ENCODE measurements at places on chromosomes 7 and 10. TPM values are rescaled to one million over a fixed set of nuclear protein-coding genes. Genes with fewer than 3 reads are reported as not detected.
A peak's percentile ranks its signal among the peaks of the same experiment; 100 is the strongest.

DNA sequence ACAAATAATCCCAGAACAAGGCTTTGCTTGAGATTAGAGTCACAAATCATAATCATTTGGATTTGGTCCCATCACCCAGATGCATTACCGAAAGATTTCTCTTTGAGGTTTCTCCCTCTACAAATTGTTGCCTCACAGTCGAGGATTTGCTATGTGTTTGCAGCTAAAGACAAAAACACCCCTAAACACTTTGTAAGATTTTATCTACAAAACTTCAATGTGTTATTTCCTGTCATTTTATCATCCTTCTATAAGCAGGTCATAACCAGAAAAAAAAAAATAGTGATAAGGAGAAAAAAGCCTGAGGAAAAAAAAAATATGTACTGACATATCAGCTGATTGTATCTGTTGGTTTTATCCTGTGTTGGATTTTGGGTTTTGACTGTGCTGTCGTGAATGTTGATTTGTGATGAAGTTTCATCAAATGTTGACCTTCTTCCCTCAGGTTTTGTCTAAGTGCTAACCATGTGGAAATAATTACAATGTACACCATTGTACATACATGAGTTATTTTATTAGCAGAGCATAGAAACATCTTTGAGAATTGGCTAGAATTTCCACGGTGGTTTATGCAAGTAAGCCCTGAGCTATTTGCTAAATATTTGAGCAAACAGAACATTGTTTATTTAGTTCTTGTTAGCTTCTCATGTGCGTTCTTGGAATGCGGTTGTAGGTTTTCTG lies 274.4 kb downstream of the NEBL start:
- no peak overlapping the region for H3K27ac ChIP-seq
- no peaks in the 10 kb centered on the region for H3K36me3 ChIP-seq
- DNase-seq: no peak
- H3K27me3 ChIP-seq: no peaks in the 10 kb centered on the region
- peaks cover 3% of the 10 kb centered on the region for H3K4me1 ChIP-seq
- no peak overlapping the region for H3K4me3 ChIP-seq

- DNase-seq: peak; percentile 20
- H3K27ac ChIP-seq: peak overlapping the region; percentile 83
- peaks cover 19% of the 10 kb centered on the region for H3K27me3 ChIP-seq
- H3K4me1 ChIP-seq: peaks cover 18% of the 10 kb centered on the region
- H3K36me3 ChIP-seq: no peaks in the 10 kb centered on the region
- peak overlapping the region; percentile 96 for H3K4me3 ChIP-seq
Observed at GRCh38 chr7:40133561-40134427, 628 bp downstream of the MPLKIP start.

DNA sequence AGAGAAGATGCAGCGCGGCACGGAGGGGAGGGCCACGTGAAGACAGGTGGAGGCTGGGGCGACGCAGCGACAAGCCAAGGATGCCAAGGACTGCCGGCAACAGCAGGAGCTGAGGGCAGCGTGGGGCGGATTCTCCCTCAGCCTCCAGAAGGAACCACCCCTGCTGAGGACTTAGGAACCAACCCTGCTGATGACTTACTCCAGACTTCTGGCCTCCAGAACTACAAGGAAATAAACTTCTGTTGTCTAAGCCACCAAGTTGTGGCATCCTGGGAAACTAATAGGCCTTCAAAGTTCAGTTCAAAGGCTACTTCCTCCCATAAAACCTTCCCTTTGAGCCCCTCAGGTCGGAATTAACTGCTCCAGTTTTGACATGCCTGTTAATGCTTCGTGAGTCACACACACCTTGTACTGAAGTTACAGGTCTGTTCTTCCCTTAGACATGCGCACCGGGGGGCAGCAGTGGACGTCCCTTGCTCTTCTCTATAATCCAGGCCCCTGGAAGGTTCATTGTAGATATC lies 88.4 kb upstream of the RHEB start:
- H3K4me1 ChIP-seq: no peaks in the 10 kb centered on the region
- H3K4me3 ChIP-seq: no peak overlapping the region
- DNase-seq: no peak

DNA sequence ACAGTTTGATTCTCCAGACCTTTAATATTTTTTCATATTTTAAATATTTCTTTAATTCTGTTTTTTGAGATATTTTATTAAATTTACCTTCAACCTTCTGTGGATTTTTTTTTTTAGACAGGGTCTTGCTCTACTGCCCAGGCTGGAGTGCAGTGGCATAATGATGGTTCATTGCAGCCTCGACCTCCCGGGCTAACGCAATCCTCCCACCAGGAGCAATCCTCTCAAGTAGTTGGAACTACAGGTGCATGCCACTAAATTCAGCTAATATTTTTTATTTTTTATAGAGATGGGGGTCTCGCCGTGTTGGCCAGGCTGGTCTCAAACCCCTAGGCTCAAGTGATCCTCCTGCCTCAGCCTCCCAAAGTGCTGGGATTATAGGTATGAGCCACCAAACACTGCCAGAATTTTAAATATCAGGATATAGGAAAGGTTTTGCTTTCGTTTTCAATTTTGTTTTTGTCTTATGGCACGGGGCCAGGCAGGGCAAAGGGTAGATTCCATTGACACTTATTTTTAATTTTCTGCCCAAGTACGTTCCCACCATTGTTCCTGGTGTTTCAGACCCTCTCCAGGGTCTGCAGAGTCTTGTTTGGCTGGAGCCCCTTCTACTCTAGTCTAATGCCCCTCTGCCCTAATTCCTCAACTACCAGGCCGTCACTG lies 1.2 kb downstream of the TACC2 start:
- DNase-seq: no peak
- H3K36me3 ChIP-seq: no peaks in the 10 kb centered on the region
- H3K27ac ChIP-seq: no peak overlapping the region
- H3K4me1 ChIP-seq: no peaks in the 10 kb centered on the region

- no peaks in the 10 kb centered on the region for H3K27me3 ChIP-seq
- no peak for DNase-seq
- H3K36me3 ChIP-seq: no peaks in the 10 kb centered on the region
- peak overlapping the region; percentile 74 for H3K4me3 ChIP-seq
- peaks cover 44% of the 10 kb centered on the region for H3K4me1 ChIP-seq
Observed at GRCh38 chr7:2559283-2559950, 638 bp downstream of the IQCE start.

GRCh38 chr10:68526634-68527307 lies 552 bp downstream of the SLC25A16 start:
- H3K4me1 ChIP-seq: peaks cover 14% of the 10 kb centered on the region
- DNase-seq: no peak
- peak overlapping the region; percentile 92 for H3K4me3 ChIP-seq
- peak overlapping the region; percentile 95 for H3K27ac ChIP-seq
- H3K36me3 ChIP-seq: peaks cover 8% of the 10 kb centered on the region

DNA sequence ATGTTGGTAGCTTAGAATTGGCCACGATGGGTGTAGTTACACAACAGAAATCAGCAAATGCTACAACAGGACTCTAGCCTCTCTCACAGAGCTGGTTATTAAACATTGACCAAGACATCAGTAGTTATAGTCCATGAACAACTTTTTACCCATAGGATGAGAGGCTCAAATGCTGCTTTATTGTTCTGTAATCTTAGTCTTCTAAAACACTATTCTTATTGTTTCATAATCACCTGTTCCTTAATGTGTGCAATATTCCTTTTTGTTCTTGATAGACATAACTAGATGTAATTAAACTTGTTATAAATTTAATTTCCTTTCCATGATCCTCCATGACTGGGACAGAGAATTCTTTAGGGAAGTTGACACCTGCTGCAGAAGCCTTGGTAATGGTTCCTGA lies 356.9 kb downstream of the EXOC4 start:
- no peaks in the 10 kb centered on the region for H3K27me3 ChIP-seq
- no peak overlapping the region for H3K27ac ChIP-seq
- DNase-seq: no peak
- H3K4me3 ChIP-seq: no peak overlapping the region

DNA sequence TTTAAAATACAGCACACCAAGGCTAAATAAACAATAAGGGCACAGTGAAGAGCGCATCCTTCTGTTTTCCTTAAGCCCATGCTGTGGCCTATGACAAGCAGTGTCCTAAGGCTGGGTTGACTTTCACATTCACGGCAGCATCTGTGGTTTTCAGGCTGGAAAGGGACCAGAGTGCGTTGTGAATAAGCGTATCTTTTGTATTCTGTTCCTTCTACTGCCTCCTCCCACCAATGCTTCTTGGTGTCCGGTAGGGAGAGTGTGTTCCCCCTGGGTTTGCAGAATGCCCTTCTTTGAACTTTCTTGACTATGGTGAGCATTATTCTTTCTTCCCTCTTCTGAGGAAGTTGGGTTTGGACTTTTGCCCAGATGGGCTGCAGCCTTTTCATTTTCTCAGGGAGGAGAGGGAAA lies 73.6 kb downstream of the ABCA13 start:
- peaks cover 33% of the 10 kb centered on the region for H3K4me1 ChIP-seq
- peak; percentile 9 for DNase-seq
- H3K4me3 ChIP-seq: no peak overlapping the region
- H3K36me3 ChIP-seq: no peaks in the 10 kb centered on the region
- H3K27ac ChIP-seq: no peak overlapping the region
- H3K27me3 ChIP-seq: no peaks in the 10 kb centered on the region

GRCh38 chr7:77450054-77450453 lies 33.9 kb upstream of the GSAP start:
- no peaks in the 10 kb centered on the region for H3K27me3 ChIP-seq
- no peak overlapping the region for H3K4me3 ChIP-seq
- DNase-seq: no peak
- H3K36me3 ChIP-seq: no peaks in the 10 kb centered on the region

DNA sequence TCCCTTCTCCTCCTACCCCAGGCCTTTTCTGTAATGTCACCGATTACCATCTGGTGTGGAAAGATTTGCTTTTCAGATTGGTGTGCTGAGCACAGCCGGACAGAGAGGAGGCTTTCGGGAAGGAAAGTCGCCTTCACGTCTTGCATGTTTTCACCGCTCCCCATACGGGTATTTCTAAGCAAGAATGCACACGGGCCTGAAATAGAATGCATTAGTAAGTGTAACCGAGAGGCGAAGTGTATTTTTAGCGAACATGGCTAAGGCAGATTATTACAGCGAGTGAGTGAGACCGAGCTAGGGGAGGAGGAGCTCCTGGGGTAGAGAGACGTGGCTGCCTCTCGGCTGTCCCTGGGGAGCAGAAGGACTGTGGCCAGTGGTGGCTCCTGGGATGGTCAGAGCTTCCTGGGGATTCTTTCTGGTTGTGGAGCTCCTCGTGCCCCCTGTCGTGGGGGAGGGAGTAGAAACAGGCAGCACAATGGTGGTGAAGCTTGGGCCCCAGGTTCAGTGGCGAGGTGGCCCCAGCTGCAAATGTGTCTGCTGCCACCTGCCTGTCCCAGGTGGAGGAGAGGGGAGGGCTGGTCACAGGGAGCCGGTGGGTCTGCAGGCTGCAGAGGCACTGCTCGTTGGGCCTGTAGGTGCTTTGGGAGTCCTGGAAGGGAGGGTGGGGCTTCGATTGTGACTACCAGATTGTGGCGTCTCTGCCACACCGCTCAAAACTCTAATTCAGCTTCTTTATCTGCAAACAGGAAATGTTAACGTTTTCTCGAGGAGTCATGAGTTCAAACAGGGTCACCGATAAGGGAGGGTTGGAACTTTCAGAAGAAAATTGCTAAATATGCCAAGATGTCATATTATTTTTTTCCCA lies 135.8 kb downstream of the CAMK1D start:
- H3K4me1 ChIP-seq: peaks cover 11% of the 10 kb centered on the region
- no peak for DNase-seq
- no peak overlapping the region for H3K27ac ChIP-seq
- no peaks in the 10 kb centered on the region for H3K36me3 ChIP-seq

- no peaks in the 10 kb centered on the region for H3K4me1 ChIP-seq
- H3K4me3 ChIP-seq: no peak overlapping the region
- no peaks in the 10 kb centered on the region for H3K27me3 ChIP-seq
- no peaks in the 10 kb centered on the region for H3K36me3 ChIP-seq
- H3K27ac ChIP-seq: no peak overlapping the region
Observed at GRCh38 chr7:127983804-127984332, 47.4 kb downstream of the LRRC4 start.

GRCh38 chr7:104272767-104273384 lies 55.5 kb upstream of the LHFPL3 start:
- H3K36me3 ChIP-seq: no peaks in the 10 kb centered on the region
- H3K4me1 ChIP-seq: no peaks in the 10 kb centered on the region
- no peak overlapping the region for H3K27ac ChIP-seq
- no peaks in the 10 kb centered on the region for H3K27me3 ChIP-seq

DNA sequence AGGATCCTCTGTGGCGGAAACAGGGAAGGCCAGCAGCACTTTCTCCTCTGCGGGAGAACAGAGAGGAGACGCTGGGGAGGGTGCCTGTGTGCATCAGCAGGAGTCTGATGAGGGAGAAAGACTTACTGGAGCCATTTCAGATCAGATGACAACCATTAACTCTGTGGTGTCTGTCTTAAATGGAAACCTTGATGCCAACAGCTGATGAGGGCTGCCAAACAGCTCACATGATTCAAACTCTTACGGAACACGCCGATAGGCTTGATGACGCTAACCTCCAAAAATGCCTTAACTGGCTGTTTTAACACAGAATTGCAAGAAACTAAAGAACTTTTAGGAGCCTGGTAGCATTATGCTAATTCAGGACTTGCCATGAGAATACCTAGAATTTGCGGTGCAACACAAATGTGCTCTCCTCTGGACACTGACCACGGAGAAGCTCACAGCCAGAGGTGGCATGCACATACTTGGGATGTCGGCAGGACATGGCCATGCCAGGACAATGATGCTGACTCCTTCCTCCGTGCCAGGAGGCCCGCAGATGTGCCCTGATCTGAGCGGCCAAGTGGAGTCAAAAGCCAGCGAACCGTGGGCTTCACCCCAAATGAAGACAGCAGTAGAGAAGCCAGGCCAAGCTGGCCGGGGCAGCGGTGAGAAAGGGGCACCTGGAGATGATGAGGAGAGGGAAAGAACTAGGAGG lies 154.9 kb downstream of the ZMYND11 start:
- H3K27me3 ChIP-seq: no peaks in the 10 kb centered on the region
- no peak overlapping the region for H3K27ac ChIP-seq
- no peaks in the 10 kb centered on the region for H3K36me3 ChIP-seq
- no peak overlapping the region for H3K4me3 ChIP-seq
- no peaks in the 10 kb centered on the region for H3K4me1 ChIP-seq

DNA sequence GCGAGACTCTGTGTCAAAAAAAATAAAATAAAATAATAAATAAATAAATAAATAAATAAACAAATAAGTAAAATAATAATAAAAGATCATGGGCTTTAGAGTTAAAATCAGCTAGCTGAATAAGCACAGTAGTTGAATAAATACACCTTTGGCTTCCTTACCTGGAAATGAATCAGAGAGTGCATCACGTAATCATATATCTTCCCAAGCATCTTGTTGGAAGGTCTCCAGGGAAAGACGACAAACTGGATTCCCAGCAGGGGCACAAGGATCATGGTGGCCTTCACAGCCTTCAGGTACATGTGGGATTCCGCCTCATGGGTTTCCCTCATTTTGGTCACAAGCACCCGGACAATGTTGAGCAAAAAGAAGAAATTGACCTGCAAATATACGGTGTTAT lies 138.7 kb downstream of the CALCR start:
- H3K27me3 ChIP-seq: no peaks in the 10 kb centered on the region
- H3K27ac ChIP-seq: no peak overlapping the region
- H3K36me3 ChIP-seq: no peaks in the 10 kb centered on the region
- no peaks in the 10 kb centered on the region for H3K4me1 ChIP-seq
- no peak for DNase-seq
- no peak overlapping the region for H3K4me3 ChIP-seq

The ACHE gene
- polyA plus RNA-seq: not detected

The ZPBP gene
- not detected for polyA plus RNA-seq

The DIP2C gene
- polyA plus RNA-seq: not detected

The NEUROD6 gene
- not detected for polyA plus RNA-seq

The NPSR1 gene
- not detected for polyA plus RNA-seq

The CYP26C1 gene
- polyA plus RNA-seq: not detected

The MYO1G gene
- 119 TPM for polyA plus RNA-seq

The KNDC1 gene
- 0.22 TPM for polyA plus RNA-seq

The TMEM236 gene
- not detected for polyA plus RNA-seq

The FEZF1 gene
- not detected for polyA plus RNA-seq

The TBL2 gene
- polyA plus RNA-seq: 40.1 TPM

The HMX3 gene
- polyA plus RNA-seq: not detected
